Ascending aorta (tissue), 2 donors: ENCODE measurements at places on chromosomes 16 and 17.

DNA sequence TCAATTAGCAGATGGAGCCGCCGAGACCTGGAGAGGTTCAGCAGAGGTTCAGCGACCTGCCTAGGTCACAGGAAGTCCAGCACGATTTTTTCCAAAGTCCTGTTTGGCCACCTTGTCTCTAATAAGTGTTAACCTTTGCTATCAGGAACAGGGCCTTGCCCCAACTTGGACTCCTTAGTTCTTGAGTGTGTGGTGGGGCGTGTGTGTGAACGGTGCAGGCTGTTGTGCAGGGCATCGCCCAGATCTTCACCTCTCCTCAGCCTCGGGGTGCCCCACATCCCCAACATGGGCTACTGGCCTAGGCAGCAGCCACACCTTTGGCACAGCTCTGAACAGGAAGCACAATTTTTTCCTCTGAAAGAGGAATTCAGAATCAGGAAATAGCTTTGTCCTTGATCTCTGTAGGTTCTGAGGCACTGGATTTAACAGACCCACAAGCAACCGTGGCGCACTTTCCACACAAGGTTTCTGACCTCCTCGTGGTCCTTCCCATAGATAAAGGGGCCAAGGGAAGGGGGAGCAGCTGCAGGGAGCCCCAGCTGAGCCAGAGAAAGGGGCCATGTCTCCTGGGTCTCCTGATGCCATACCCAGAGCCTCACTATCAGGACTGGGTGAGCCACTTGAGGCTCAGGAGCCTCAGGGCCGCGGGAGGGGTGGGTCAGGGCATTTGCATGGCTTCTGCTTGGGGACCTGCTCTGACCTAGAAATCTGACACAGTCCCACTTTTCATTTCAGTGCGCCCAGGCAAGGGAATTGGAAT lies 10.4 kb downstream of the MPRIP start:
- peak; percentile 57 for DNase-seq

DNA sequence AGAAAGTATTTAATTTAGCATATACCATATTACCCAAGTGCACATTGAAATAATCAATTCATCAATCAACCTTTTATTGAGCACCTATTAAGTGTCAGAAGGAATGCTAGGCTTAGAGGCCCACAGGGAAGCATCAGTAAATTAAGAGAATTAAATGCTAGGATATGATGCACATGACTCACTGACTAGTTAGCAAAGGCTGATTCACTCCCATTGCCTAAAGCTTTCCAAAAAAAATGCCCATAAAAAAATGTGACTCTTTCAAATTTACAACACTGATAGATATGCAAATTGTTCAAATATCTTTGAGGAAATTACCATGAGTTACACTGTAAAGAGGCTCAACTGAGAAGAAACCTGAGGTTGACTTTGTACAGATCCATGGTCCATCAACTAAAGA lies 883.3 kb downstream of the CDH11 start:
- DNase-seq: no peak

DNA sequence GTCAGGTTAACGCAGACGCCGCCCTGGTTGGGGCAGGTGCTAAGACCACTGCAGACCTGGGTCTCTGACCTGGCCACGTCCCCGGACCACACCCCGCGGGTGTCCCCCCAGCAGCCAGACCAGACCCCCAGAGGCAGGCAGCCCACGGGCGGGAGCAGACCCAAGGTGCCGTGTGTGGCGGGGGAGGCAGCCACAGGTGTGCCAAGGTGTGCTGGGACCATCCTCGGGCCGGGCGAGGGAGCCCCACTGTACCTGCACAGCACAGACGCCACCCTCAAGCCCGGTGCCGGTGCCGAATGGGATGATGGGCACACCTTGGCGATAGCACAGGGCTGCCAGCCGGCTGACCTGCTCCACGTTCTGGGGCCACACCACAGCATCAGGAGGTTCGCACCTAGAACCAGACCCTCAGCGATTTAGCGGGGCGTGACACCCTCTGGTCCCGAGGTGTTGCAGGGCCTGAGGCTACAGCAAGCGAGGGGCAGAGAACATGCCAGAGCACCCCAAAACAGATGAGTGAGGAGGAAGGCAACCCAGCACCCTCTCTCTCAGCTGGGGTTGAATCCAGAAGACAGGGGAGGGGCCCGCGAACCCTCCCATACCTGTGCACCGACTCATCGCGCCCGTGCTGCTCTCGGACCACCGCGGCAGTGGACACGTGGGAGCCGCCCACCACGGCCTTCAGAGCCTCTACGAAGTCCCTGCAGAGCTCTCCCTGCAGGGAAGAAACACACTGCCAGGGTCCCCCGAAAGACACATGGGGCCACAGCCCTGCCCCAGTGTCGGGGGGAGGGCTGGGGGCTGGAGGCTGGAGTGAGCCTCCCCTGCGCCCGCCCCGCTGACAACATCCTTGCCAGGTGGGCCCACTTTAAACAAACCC lies 1.4 kb downstream of the LDHD start:
- DNase-seq: no peak

DNA sequence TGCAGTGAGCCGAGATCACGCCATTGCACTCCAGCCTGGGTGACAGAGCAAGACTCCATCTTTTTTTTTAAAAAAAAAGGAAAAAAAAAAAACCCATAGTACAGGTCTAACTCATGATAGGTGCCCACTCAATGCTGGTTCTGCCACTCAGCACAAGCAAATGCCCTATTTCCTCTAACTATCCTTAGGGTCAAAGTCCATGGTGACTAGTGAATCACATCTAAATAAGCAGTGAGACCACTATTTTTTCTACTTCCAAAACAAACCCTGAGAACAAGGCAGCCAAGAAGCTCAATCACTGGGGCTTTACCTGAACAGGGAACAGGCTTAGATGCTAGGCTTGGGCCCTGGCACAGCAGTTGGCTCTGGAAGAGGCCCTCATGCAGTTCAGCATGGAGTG lies 3.4 kb downstream of the BLTP2 start:
- DNase-seq: no peak

DNA sequence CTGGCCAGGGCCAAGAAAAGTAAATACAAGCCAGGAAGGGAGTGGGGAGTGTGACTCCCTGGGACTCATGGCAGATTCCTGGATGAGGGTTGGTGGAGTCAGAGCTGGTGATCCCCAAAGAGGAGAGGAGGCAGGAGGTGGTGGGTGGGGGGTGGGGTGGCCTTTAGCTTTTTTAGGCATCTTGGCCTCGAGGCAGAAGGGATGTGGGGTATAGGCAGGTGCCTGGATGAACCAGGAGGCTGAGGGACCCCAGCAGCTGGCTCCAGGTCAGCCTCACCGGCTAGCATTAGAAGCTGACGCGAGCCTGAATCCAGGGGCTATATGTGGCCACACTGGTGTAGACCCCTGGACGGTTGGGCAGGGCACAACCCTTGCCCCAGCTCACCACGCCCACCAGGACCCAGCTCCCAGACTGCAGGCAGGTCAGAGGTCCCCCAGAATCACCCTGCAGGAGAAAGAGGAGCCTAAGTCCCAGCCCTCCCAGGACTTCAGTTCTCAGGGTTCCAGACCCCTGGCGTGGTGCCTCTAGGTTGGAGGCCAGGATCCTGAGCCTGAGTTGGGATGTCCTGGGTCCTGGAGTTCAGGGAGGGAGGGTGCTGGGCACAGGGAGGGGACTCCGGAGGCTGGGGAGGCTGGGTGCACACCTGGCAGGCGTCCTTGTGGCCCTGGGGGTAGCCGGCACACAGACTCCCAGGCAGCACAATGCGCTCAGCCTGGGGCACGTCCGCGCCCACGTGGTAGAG lies 2.8 kb downstream of the PRSS33 start:
- no peak for DNase-seq

GRCh38 chr16:8614435-8615029 lies 7.0 kb upstream of the METTL22 start:
- no peak for DNase-seq

GRCh38 chr16:4123616-4124300 lies 7.5 kb upstream of the ADCY9 start:
- DNase-seq: no peak

DNA sequence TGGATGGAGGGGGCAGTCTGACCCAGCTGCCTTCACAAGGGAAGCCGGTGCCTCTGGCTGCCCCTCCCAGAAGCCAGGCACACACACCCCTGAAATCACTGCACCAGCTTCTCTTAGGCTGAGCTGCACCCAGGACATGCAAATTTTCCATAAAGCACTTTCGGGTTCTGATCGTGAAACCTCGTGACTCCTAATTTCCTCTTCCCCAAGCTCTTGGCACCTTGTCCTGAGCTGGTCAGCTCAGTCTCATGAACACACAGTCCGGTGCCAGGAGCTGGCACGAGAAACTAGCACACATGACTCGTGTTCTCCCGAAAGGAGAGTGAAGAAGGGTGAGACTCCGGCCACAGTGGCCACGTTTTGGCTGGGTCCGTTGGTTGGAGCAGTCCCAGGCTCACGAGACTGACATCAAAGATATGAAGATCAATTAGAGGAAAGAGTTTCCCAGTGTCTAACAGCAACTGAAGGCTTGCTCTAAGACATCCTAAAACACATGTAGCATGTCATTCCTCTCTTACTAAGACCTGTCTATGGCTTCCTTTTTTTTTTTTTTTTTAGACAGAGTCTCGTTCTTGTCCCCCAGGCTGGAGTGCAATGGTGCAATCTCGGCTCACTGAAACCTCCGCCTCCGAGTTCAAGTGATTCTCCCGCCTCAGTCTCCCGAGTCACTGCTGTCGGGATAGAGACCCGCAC lies 9.2 kb upstream of the ABR start:
- DNase-seq: peak; percentile 96

- no peak for DNase-seq
These were observed 12.8 kb downstream of the SPNS3 start for GRCh38 chr17:4446326-4447071.

DNA sequence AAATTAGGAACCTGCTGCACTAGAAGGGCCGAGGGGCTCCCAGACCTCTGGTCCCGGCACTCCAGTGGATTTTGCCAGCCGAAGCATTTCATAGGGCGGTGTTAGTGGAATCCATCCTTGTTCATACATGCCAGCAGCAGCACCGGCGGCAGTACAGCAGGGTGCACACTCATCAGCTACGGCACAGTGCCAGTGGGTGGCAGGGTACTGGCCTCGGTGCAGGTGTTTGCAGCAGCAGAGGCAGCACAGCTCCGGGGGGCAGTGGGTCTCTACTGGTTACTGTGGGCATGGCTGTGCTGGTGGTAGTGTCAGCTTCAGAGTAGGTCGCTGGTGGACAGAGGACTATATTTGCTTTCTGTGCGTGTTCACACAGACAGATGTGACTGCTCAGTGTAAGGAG lies 985.7 kb downstream of the CDH8 start:
- DNase-seq: no peak

- peak; percentile 89 for DNase-seq
These were observed 14.6 kb upstream of the PITPNA start for GRCh38 chr17:1577182-1577581.

DNA sequence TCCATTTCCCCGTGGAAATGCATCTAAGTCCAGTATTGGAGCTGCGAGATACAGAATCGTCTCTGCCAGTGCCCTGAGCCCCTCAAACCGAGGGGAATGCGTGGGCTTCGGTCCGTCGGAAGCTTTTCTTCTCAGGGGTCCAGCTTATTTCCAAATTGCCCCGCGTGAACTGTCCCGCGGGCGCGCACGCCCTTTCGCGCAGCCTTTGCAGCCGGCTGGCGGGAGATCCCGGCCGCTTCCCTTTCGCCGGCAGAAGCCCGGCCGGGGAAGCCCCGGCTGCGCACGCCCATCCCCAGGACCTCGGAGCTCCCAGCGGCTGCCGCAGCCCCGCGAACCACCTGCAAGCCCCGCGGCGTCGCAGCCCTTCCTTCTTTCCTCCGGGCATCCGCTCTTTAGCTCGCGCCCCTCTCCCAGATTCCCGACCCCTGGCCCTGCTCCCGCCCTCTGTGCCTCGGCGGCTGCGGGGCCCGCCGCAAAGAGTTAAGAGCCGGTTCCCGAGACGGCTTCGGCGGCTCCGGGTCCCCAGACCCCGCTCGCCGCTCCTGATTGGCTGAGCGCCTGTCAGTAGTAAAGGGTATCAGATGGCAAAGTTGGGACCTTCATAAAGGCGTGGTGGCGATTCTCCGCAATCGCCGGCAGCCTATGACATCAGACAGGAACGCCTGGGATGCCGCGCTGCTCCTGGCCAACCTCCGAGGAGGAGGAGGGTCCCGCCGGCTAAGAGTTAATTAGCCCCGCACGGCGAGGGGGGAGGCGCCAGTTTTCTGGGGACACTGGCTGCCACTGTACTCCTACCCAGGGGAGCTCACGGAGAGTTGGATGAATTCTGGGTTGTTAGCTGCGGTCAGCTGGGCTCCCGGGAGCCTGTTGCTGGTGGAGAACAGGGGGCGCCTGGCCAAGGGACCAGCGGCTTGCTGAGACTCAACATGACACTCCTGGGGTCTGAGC lies at the start of gene MYOCD:
TSS of gene MYOCD (plus strand) at position 628 of the 948 bp plus-strand sequence. CDS start at position 927, 299 bp downstream.
- DNase-seq: peak; percentile 88

- no peak for DNase-seq
These were observed 334.8 kb upstream of the HSBP1 start for GRCh38 chr16:83472776-83473501.

DNA sequence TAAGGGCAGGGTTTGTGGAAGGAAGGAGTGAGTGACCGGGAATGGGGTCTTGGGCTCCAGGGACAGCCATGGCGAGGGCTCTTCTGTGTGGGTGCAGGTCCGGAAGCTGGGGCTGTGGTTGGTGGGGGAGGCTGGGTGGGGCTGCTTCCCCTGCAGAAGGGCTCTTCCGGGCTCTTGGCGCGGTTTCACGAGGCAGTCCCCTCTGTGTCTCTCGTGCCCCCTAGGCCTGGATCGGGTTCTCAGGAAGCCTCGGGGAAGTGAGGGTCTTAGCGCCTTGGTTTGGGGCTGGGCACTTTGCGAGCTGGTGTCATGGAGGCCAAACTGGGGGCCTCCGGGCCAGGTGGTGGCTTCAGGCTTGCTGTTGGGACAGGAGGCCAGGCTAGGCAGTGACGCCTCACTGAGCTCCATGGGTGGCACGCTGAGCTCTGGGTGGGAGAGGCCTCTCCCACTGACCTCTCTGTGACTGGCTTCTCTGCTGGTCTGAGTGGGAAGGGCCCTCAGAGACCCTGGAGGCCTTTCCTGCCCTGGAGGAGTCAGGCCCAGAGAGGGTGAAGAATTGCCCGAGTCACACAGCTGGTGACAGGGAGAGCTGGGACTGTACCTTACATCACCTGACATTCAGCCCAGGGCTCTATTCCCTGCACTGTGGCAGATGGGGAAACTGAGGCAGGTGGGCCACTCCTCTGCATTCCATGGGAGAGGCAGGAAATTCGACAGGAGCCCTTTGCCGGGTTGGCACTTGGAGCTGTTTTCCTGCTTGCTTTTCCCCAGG lies 8.2 kb downstream of the ADCY7 start:
- no peak for DNase-seq

GRCh38 chr16:64416216-64417005 lies 705.5 kb downstream of the CDH11 start:
- no peak for DNase-seq

DNA sequence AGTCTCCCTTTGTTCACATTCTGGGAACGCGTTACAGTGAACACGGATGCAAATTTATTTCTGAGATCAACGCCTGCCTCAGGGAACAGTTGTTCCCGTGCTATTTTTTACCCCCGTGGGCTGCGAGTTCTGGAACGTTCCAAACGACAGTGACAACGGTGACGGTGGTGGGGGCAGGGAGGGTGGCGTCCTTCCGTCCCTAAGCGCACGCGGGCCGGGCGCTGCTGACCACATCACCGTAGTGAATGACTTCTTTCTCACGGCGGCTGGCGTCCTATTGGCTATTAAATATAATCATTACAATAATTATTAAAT lies 45.1 kb upstream of the SSTR5 start:
- DNase-seq: no peak
